Aorta (tissue), 5 donors: ENCODE measurements at places on chromosomes 4 and X. TPM values are rescaled to one million over a fixed set of nuclear protein-coding genes. Genes with fewer than 3 reads are reported as not detected.

GRCh38 chrX:40933706-40934425 lies 151.4 kb upstream of the USP9X start:
- no peak for DNase-seq

The CXXC4 gene
- 0.93 TPM for total RNA-seq

The SPANXA1 gene
- not detected for total RNA-seq

The ARR3 gene
- not detected for total RNA-seq

DNA sequence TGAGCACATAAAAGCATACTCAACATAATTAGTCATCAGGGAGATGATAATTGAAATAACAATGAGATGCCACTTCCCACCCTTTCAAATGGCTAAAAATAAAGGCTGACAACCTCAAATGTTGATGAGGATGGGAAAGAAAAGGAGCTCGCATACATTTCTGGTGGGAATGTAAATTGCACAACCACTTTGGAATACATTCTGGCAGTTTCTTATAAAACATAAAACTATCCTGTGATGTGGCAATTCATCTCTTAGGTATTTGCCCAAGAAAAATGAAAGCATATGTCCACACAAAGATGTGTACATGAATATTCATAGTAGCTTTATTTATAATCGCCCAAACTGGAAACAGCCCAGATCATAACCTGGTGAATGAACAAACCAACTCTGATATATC lies 687 bp upstream of the ZNF275 start:
- DNase-seq = no peak

GRCh38 chr4:10171055-10171454 lies 54.5 kb upstream of the WDR1 start:
- no peak for DNase-seq

The ELK1 gene
- 27.2 TPM for total RNA-seq

DNA sequence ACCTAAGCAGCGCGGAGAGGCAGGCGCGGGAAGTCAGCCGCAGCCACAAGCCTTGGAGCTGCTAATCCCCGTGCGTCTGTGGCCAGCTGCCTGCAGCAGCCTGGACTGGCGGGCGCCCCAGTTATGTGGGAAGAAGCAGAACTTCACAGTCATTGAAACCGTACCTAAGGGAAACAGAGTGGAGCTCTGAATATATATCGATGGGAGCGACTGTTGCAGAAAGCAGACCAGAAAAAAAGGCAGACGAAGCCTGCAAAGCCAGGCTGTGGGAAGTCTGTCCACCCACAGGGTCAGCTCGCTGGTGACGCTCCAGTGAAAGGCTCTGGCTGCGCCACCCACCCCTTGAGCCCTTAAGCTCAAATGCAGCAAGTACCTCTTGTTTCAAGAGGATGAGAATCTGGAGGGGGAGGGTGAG lies 24.7 kb downstream of the KCNE5 start:
- no peak for DNase-seq

DNA sequence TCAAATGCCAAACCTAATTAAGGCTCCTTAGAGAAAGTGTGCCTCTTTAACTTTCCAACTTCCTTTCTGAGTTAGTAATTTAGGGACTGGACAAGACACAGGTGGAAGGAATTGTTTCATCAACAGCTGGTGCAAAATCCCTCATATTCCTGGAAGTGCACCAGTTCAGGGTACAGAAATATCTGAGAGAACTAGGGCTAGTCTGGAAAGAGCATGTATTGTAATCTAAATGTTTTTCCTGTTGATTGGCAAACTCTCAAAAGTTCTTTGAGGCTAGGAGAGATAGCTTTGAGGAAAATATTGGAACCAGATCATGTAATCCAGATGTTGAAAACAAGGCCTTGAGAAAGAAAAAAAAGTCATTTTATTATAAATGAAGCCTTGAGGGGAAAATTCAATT lies 98.1 kb upstream of the C1GALT1C1 start:
- DNase-seq = no peak

DNA sequence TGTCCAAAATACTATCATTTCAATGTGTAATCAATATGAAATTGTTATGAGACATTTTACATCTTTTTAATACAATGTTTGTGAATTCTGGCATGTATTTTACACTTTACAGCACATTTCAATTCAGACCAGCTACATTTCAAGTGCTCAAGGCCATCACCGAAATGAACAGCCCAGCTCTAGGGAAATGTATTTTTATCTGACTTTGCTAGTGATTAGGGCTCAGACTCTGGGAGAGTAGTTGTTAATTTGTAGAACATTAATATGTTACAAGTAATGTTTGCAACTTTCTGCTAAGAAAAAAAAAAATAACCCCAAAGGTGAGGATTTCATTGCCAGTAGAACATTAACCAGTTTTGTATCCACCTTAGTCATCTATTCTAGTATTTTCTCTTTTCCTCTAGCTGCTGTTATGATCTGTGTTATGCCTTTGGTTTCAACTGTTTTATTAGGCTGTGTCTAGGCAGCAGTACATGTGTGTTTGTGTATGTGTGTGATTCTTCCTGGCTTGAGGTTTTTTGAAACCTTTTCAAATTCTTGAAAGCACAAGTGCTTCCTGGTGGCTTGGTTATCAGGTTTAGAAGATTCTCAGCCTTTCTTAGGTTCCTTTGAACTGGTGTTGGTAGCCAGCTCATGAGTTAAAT lies 125.9 kb downstream of the NSUN7 start:
- DNase-seq = no peak

DNA sequence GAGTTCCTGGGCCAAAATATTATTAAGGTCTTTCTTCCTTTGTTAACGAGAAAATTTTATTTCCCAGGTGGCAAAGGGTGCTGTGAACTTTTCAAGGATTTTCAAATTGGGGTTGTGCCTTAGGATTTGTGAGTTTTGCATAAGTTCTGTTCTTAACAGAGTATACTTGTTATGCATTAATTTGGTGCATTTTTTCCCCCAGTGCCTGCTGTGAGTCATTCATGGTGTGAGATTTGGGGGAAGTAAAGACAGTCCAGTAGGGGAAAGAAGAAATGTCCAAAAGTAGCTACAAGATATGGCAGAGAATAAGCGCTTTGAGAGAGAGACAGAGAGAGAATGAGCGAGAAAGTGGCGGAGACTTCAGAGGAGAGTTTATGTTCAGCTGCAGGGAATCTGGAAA lies 239.2 kb downstream of the ARHGAP10 start:
- no peak for DNase-seq

- DNase-seq = no peak
Observed at GRCh38 chrX:129791336-129791735, 11.6 kb downstream of the SASH3 start.

The WAS gene
- total RNA-seq = 19.9 TPM

DNA sequence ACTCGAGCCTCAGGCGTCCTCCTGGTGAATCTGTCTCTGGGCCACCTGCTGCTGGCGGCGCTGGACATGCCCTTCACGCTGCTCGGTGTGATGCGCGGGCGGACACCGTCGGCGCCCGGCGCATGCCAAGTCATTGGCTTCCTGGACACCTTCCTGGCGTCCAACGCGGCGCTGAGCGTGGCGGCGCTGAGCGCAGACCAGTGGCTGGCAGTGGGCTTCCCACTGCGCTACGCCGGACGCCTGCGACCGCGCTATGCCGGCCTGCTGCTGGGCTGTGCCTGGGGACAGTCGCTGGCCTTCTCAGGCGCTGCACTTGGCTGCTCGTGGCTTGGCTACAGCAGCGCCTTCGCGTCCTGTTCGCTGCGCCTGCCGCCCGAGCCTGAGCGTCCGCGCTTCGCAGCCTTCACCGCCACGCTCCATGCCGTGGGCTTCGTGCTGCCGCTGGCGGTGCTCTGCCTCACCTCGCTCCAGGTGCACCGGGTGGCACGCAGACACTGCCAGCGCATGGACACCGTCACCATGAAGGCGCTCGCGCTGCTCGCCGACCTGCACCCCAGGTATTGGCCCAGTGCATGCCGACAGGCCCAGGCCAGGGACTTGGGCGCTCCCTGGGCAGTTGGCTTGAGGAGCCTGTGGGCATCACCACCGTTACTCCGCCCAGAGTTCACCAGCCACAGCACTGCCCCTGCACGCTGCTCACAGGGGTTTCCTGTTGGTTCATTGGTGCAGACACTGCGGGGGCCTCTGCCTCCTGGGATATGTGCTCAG lies 1.1 kb downstream of the GPR78 start:
- DNase-seq = no peak

- DNase-seq = no peak
Observed at GRCh38 chr4:37995981-37996775, 36.0 kb downstream of the PTTG2 start.

DNA sequence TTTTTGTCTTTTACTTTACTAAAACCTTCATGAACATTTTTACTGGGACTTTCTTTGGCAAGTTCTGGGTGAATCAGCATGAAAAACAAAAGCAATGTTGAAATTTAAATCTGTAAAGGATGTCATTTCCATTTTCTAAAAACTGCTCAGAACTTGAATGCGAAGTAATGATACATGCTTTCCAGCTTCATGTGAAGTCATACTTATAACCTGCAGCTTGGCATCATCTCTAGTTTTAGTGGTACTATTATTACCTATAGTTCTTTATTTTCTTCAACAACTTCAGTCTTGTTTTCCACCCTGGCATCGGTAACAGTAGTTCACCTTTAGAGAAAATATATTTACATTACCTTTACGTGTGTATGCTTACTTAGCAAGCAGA lies 421.4 kb upstream of the DIPK2B start:
- no peak for DNase-seq

- no peak for DNase-seq
Observed at GRCh38 chrX:140250391-140250790, 254.5 kb downstream of the SOX3 start.

GRCh38 chrX:133307637-133308498 lies 89.7 kb upstream of the TFDP3 start:
- DNase-seq = no peak

DNA sequence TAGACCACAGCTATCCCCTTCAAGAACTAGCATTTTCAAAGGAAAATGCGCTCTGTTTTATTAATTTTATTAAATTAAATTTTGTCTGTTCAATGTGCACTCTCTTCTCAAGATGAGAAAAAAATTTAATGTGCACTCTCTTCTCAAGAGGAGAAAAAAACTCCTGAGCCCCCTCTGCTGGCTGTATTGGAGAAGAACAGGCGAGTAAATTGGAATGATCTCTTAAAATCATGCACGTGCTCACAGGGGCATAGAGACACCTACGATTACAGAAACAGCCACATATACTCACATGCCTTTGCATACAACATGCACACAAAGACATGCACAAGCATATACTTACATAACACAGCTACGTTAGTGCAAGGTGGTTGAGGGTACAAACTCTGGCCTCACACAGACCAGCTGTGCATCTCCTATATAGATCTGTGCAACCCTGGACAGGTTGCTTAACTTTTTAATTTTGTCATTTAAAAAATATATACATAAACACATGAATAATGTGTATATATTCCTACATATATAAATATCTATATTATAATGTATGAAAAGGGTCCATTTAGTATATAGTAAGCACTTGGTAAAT lies 176.2 kb upstream of the CXorf66 start:
- no peak for DNase-seq

DNA sequence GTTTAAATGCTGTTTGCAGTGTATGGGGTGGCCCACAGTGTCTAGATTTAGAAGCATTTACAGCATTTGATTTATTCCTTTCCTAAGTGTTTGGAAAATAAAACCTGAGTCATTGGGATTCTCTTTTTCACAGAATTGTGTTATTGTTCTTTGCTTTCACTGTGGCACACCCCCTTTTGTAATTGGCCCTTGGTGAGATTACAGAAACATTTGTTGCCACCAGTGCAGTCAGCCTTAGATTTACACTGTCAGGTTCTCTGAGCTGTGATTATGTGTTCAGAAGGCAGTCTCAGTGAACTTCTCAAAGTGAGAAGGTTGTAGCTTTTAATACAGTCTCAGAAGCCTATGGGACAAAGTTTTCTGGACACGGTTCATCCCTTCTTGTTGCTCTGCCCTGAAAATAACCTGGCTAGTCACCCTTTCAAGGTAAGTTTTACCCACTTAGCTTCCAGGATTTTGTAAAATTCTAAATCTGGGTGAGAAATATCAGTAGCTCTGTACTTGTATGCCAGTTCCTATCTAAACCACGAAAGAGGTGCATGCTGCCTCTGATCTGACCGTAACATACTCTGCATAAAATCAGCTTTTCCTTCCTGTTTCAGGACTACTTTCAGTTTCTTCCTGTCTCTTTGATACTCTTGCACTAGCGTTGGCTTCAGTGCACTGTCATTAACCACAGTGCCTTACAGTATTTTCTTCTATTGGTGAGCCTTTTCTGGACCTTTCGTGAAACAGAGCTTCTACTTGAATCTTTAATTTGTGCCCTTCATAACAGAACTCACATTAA lies 12.6 kb downstream of the RUFY3 start:
- DNase-seq = no peak

The ANTXR2 gene
- 82.6 TPM for total RNA-seq

DNA sequence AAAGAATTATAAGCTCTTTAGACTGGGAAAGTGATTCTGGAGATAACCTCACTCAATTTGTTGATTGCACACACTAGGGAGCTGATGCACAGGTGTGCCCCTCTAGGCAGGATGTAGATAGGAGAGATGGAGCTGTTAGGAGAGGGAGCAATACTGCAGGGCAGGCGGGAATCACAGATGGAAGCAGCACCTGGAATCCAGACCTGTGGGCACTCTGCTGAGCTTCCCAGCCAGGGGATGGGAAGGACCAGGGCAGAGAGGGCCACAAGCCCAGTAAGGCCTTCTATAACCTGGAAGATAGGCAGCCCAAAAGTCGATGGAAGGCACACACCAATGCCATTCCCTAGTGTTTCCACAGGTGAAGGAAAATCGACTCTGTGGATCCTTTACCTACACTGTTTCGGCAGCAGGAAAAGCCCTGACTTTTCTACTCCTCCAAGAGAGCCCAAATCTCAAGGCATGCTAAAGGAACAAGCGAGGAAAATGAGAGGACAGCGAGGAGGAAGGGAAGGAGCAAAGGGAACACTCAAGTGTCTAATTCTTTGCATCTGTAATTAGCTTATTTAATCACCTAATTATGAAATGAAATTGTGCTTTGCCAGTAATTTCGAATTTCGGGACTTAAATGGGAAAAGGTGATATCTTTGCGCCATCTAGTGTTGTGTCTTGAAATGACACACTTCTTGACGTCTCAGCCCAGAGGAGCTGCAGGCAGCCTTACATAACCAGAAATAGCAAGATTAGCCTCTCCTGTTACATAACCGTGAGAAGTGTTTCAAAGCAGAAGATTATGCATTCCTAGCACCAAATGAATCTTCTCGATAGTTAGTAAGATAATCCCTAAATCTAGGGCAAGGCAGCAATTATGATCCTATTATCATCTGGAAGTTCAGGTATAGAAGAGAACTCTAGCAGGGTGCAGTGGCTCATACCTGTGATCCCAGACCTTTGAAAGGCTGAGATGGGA lies 31.0 kb upstream of the TLR3 start:
- no peak for DNase-seq

DNA sequence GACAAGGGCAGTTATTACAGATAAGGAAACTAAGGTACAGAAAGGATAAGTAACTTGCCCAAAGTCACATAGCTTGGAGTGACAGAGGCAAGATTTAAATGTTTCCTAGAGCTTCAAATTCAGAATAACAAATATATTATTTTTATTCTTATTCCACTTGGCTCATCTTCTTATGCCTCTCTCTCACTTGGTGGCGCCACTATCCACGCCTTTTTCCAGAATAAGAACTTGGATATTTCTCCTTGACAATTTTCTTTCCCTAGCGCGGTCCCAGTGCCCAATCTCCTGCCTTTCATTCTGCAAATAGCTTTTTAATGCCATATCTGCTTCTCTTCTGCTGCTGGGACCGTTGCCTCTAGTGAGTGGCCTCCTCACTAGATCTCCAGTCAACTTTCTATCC lies 78.5 kb downstream of the MSN start:
- no peak for DNase-seq

- peak; percentile 80 for DNase-seq
Observed at GRCh38 chr4:168765726-168766125, 244.3 kb downstream of the CBR4 start.

GRCh38 chr4:176565049-176565448 lies 227.7 kb downstream of the VEGFC start:
- DNase-seq = no peak

The P2RY4 gene
- 0.91 TPM for total RNA-seq

The MAGEA11 gene
- total RNA-seq = not detected

The F8A2 gene
- total RNA-seq = not detected
